ENCODE measurements at places on chromosomes 16 and 17. TPM values are rescaled to one million over a fixed set of nuclear protein-coding genes. Genes with fewer than 3 reads are reported as not detected.

GRCh38 chr17:56710986-56711385 is 117.5 kb downstream of the NOG start:
- H3K36me3 ChIP-seq = no peaks in the 10 kb centered on the region
- no peaks in the 10 kb centered on the region for H3K4me1 ChIP-seq
- no peak overlapping the region for H3K4me3 ChIP-seq
- no peak overlapping the region for H3K27ac ChIP-seq

DNA sequence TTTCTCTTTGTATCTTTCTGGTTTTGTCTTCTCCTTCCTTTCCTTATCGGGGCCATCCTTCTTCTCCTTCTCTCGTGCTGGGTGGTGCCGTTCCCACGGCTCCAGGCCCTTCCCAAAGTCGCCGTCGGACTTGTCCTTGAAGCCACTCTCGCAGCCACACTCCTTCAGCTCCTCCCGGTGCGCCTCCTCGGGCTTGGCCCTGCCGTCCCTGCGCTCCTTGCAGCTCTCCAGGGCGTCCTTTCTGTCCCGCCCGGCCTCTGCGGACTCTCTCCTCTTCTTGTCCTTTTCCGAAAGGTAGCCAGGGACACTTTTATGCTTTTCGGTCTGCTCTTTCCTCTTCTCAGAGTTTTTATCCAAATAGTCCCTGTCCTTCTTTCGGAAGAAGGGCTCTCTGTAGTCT is 65.9 kb downstream of the ZNF778 start:
- H3K27ac ChIP-seq = no peak overlapping the region
- no peaks in the 10 kb centered on the region for H3K27me3 ChIP-seq
- DNase-seq = no peak
- H3K4me3 ChIP-seq = no peak overlapping the region

- DNase-seq = peak; percentile 59
- H3K4me3 ChIP-seq = peak overlapping the region; percentile 74
- H3K36me3 ChIP-seq = no peaks in the 10 kb centered on the region
Measured at GRCh38 chr16:85935974-85936760, 37.2 kb downstream of the IRF8 start.

DNA sequence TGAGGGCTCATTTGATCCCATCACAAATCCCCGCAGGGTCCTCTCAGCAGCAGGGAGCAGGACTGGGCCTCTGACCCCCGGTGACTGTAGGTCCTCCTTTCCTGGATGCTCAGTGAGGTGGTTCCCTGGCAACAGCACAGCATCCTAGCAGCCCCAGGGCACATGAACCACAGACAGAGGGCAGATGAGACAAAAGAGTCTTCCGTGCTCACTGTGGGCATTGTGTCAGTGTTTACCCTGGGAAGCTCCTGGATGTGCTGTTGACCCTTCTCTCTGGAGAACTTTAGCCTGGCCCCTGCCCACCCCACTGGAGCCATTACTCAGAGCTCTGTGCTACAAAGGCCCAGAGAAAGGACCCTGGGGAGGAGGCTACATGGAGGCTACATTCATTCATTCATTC is 21.7 kb upstream of the TMEM220 start:
- H3K4me3 ChIP-seq = no peak overlapping the region
- no peaks in the 10 kb centered on the region for H3K36me3 ChIP-seq
- H3K27ac ChIP-seq = no peak overlapping the region
- H3K4me1 ChIP-seq = no peaks in the 10 kb centered on the region
- no peaks in the 10 kb centered on the region for H3K27me3 ChIP-seq
- DNase-seq = no peak

DNA sequence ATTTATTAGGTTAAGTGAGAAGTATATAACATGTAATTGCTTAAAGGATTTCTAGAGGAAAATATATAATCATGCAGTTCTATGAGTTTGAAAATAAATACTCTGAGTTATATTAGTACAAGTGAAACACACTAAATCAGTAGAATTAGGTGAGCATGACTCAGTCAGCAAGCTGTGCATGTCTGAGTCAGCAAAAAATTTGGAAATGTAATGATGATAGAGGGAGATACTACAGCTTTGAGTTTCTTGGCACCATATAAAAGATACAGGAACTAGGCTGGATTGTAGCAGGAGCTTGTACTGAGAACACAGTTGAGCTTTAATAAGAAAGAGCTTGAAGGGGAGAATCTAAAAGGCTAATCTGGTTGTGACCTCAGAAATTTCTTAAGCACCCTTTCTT is 1224.6 kb downstream of the CDH8 start:
- no peaks in the 10 kb centered on the region for H3K36me3 ChIP-seq
- no peak overlapping the region for H3K27ac ChIP-seq
- H3K4me1 ChIP-seq = no peaks in the 10 kb centered on the region
- H3K27me3 ChIP-seq = no peaks in the 10 kb centered on the region
- DNase-seq = no peak
- H3K4me3 ChIP-seq = no peak overlapping the region

GRCh38 chr17:76107509-76107908 is 3.9 kb upstream of the EXOC7 start:
- no peak overlapping the region for H3K4me3 ChIP-seq
- peaks cover 14% of the 10 kb centered on the region for H3K4me1 ChIP-seq
- no peaks in the 10 kb centered on the region for H3K27me3 ChIP-seq
- no peak overlapping the region for H3K27ac ChIP-seq

GRCh38 chr16:50314665-50315064 is 48.3 kb downstream of the ADCY7 start:
- H3K36me3 ChIP-seq = peaks cover 91% of the 10 kb centered on the region
- H3K27ac ChIP-seq = no peak overlapping the region
- no peaks in the 10 kb centered on the region for H3K27me3 ChIP-seq
- no peak overlapping the region for H3K4me3 ChIP-seq

DNA sequence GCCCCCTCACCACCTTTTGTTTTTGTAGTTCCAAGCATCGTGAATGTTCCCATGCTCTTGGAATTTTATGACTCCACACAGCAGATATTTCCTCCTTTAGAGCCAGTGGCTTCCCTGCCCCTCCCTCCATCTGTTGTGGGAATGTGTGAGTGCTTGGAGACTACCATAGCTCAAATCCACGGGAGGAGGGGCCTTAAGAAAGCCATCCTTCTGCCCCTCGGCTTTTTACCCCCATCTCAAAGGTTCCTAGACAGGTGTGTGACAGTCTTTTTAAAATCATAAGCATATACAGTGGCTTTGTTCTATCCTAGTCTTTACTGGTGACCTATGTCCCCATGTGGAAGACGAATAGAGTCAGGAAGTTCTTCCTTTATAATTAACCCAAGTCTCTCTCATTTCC is 47.2 kb downstream of the YPEL2 start:
- H3K4me1 ChIP-seq = peaks cover 28% of the 10 kb centered on the region
- no peak overlapping the region for H3K27ac ChIP-seq
- no peaks in the 10 kb centered on the region for H3K27me3 ChIP-seq
- no peak overlapping the region for H3K4me3 ChIP-seq
- H3K36me3 ChIP-seq = peaks cover 6% of the 10 kb centered on the region
- no peak for DNase-seq

GRCh38 chr17:68642118-68642412 is 40.9 kb upstream of the FAM20A start:
- H3K27ac ChIP-seq = no peak overlapping the region
- no peak for DNase-seq
- H3K4me3 ChIP-seq = no peak overlapping the region
- no peaks in the 10 kb centered on the region for H3K4me1 ChIP-seq
- H3K27me3 ChIP-seq = peaks cover 12% of the 10 kb centered on the region
- H3K36me3 ChIP-seq = no peaks in the 10 kb centered on the region

GRCh38 chr16:67562918-67563707 is 787 bp downstream of the CTCF start:
- peak; percentile 69 for DNase-seq
- H3K27ac ChIP-seq = peak overlapping the region; percentile 95
- peaks cover 56% of the 10 kb centered on the region for H3K4me1 ChIP-seq
- H3K4me3 ChIP-seq = peak overlapping the region; percentile 96
- H3K36me3 ChIP-seq = no peaks in the 10 kb centered on the region

DNA sequence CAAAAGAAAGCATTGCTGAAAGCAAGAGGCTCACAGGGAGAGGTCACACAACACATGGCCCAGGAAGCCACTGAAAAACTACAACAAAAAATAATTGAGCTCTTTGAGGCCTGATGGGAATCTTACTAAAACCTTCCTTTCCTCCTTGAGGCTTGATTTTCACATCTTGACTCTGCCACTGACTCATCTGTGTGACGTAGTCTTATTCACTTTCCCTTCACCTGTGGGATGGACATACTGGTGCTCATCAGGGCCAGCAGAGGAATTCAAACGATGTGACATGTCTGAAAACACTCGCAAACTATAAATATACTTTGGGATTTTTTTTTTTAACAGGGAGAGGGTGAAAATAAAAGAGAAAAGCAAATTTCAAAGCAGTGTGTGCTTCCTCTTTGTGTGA is 78.3 kb upstream of the ASIC2 start:
- H3K4me1 ChIP-seq = no peaks in the 10 kb centered on the region
- H3K27ac ChIP-seq = no peak overlapping the region
- no peak overlapping the region for H3K4me3 ChIP-seq
- DNase-seq = no peak

Gene STX4
- total RNA-seq = 80.7 TPM

Gene GDPD1
- 2.9 TPM for total RNA-seq

Gene AIPL1
- total RNA-seq = not detected

Gene FBXO39
- total RNA-seq = 0.54 TPM

Gene GLTPD2
- 0.39 TPM for total RNA-seq

Measured in CD4-positive, CD25-positive, alpha-beta regulatory T cell (primary cell).